Caki2 (cell line): ENCODE measurements at places on chromosomes 4 and X.

GRCh38 chr4:138182838-138183426 is 59.2 kb downstream of the SLC7A11 start:
- no peak for DNase-seq

DNA sequence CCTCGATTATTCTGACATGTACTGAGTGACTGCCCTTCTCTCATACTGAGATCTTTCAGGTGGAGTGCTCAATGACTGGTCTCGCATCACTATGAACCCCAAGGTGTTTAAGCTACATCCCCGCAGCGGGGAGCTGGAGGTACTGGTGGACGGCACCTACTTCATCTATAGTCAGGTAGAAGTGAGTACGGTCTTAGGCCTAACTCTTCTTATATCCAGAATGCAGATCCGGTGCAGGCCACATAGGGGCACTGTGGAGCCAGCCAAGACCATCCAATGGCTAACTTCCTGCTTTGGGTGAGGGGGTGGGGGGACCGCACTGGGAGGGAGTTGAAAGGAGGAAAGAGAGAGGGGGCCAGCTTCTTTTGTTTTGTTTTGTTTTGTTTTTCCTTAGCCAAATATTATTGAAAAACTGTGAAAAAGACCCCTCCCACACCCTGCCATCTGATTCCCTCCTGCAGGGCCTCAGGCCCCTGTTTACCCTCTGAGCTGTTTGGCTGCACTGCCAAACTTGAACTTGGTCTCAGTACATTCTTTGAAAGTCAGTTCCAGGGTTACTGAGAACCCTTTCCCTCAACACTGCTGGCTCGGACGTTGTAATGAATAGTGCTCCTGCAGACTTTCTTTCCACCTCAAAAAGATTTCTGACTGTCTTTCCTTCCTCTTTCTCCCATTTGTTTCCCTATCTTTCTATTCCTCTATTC is 16.2 kb downstream of the AWAT2 start:
- no peak for DNase-seq

DNA sequence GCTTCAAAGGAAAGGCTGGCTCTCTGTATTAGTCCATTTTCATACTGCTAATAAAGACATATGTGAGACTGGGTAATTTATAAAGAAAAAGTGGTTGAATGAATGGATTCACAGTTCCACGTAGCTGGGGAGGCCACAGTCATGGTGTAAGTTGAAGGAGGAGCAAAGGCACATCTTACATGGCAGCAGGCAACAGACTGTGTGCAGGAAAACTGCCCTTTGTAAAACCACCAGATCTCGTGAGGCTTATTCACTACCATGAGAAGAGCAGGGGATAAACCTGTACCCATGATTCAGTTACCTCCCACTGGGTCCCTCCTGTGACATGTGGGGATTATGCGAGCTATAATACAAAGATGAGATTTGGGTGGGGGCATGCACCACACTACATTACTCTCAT is 1486.6 kb downstream of the PCDH7 start:
- DNase-seq = no peak

- DNase-seq = peak; percentile 2
These were observed 460.9 kb downstream of the GABRG1 start for GRCh38 chr4:45663003-45663402.

DNA sequence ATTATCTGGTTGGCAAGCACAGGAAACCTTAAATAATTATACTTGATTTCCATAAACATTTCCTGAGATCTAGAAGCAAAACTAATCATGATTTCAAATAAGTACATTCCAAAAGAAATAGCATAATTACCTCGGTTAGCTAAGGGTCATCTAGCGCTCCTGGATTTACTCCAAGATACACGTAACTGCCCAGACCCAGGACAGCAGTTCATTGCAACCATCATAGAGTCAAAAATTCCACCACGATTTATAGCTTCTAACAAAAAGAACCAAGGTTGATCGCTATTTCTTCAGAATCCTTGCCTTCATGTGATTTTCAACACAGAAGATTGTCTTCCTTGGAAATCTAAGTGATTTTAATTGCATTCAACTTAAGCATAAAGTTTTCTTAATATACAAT is 1235.5 kb upstream of the TENM3 start:
- DNase-seq = peak; percentile 62

- no peak for DNase-seq
These were observed 356.6 kb downstream of the GUCY2F start for GRCh38 chrX:109125304-109125703.

DNA sequence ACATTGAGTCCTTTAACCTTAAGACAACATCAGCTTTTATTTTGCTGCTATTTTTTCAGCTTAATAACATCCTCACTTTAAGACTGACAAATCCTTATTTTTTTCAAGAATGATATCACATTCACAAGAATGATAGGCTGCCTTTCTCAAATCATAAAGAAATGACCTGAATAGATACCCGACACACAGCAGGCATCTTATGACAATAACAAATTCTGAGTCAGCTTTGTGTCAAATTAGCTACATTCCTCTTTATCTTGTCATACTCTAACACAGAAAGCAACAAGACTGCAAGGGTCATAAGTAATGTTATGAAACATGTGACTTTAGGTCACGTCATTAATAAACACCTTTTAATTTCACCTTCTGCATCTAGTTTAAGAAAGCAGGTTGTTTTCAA is 2387.6 kb downstream of the PCDH7 start:
- DNase-seq = no peak

GRCh38 chr4:124939908-124940307 is 227.4 kb upstream of the ANKRD50 start:
- DNase-seq = no peak

DNA sequence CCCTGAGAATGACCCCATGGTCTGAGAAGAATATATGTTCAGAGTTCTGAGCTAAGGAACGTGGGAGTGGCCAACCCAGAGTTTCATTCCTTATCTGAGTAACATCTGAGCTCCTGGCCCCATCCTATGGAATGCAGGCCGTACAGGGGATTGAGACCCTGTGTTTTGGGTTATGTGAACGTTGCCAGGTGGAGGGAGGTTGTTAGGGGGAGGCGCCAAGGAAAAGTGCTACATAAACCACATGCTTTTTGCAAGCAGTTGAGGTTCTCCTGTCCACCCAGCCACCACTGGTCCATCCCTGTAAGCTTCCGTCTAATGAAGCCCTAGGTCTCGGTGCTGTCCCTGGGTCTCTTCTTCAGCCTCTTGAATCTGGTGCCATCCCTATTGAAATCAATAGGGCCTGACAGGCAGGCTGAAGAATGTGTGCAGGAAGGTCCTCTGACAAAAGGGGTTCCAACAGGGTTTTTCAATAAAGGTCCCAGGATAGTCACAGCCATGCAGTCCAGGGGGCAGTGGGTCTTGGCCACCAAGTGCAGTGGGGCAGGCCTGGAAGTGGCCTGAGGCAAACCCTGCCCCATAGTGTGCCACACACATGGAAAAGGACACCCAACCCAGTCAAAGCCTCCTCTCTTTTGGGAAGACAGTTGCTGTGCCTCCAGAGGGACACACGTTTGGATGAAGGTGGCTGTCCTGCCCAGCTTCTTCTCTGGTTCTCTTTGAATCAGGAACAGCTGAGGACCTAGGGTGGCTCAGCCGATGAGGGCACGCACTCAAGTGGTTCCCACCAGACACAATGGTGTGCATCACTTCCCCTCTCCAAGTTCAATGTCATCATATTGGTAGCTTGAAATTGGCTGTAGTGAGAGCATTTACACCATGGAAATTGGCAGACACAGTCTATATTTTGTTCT is 53.5 kb downstream of the HTRA3 start:
- no peak for DNase-seq

DNA sequence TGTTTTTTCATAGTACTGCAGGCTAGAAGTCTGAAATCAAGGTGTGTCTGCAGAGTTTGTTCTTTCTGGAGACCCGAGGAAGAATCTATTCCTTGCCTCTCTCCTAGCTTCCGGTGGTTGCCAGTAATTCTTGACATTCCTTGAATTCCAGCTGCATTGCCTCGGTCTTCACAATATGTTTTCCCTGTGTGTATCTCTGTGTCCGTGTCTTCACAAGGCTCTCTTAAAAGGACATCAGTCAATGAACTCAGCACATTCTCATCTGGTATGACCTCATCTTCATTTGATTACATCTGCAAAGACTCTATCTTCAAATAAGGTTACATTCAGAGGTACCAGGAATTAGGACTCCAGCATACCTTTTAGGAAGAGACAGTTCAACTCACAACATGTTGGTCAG is 163.4 kb downstream of the BANK1 start:
- DNase-seq = peak; percentile 88

DNA sequence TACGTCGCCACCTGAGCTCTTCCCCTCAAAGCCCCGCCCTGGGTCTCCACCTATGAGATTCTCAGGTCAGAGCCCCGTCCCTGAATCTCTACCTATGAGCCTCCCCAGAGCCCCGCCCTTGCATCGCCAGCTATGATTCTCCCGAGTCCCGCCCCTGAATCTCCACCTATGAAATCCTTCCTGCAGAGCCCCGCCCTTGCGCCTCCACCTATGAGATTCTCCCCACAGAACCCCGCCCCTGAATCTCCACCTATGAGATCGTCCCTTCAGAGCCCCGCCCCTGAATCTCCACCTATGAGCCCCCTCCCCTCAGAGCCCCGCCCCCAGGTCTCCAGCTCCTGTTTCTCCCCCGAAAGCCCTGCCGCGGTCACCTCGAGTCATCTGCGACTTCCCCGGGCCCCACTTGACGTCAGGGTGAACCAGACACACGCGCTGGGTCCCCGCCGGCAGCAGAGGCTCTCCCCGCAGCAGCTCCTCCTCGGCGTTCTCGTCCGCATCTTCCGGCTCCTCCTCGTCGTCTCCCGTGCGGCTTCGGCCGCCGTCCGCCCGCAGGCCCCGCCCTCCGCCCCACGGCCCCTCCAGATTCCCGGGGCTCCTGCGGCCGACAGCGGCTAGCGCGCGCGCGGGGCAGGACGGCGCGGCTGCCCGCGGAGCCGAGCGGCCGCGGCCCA is 393 bp downstream of the GTPBP6 start:
- peak; percentile 96 for DNase-seq

DNA sequence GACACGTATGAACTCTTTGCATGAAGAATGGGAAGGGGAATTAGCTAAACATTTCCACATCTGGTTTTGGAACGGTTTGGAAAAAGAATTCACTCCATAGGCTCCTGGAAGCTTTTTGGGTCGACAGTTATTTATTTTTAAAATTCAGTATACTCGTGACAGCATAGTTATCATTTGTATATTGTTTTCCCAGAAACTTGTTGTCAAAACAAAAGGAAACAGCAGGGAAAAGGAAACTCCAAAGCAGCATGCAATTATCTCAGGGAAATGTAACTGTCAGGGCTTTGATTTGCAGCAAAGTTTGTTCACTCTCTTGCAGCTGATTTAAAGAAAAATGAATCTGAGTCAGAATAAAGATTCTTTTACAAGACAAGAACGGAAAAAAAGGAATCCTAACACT is 86.5 kb downstream of the PLAC1 start:
- DNase-seq = no peak

- DNase-seq = no peak
These were observed 115.7 kb downstream of the ANKRD50 start for GRCh38 chr4:124596816-124597215.

DNA sequence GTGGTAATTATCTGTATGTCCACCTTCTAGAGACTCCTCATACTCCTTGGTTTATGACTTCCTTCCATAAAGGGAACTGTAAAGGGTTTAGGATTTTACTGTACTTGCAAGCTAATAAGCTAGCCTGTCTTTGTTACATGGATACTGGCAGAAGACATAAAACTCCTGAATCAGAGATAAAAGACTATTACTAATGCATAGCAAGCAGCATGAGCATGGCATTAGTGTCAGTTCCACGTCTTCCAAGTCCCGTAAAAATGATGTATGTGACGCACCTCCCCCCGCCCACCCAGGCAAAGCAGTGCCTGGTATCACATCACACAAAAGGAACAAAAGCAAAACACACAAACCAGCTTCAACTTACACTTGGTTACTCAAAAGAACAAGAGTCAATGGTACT is 71.0 kb downstream of the SLC10A6 start:
- DNase-seq = no peak

DNA sequence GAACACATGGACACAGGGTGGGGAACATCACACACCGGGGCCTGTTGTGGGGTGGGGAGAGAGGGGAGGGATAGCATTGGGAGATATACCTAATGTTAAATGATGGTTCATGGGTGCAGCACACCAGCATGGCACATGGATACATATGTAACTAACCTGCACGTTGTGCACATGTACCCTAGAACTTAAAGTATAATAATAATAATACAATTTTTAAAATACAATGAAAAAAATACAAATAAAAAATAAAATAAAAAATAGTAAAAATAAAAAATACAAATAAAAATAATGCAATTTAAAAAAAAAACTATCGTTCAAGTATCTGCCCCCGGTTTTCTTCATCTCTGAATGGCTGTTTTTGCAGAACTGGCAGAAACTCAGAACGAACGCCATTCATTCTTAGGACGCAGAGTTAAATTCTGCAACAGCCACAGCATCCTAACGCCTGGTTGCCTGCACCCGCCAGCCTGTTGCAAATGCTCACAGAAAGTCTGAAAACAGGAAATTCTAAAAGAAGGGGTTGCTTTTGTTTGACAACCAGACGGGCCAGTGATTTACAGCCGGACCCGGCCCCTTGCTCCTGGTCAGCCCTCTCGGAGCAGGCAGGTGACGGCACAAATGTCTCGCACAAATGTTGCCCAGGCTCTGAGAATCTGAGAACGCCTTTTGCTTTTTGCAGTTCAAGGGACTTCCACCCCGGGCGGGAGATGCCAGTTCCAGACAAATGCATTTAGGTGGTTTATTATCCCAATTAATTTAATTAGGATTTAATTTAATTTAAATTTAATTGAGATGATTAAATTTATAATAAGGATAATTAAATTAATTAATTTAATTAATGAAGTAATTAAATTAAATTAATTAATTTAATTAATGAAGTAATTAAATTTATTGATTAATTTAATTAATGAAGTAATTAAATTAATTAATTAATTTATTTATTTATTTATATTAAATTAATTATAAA is 47.8 kb downstream of the CRLF2 start:
- DNase-seq = no peak

GRCh38 chr4:159416073-159416472 is 313.2 kb downstream of the RAPGEF2 start:
- no peak for DNase-seq

DNA sequence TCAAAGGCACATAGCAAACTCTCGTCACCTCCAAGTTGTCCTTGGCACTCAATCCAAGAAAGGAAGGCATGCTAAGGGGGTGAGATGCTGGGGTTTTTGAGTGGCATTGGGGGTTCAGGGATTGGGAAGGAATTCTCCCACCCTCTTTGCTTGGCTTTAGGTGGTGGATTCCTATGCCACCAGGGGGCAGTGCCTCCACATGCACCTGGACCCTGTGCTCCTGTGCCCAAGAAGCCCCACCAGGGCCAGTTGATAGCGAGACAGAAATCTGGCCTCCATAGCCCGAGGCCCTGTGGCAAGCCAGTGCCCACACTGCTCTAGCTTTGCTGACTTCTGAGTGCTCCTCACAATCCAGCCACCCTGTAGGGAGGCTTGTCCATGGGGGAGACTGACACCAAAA is 2.0 kb upstream of the FATE1 start:
- DNase-seq = peak; percentile 1

GRCh38 chr4:156686120-156686519 is 285.5 kb downstream of the PDGFC start:
- DNase-seq = no peak

DNA sequence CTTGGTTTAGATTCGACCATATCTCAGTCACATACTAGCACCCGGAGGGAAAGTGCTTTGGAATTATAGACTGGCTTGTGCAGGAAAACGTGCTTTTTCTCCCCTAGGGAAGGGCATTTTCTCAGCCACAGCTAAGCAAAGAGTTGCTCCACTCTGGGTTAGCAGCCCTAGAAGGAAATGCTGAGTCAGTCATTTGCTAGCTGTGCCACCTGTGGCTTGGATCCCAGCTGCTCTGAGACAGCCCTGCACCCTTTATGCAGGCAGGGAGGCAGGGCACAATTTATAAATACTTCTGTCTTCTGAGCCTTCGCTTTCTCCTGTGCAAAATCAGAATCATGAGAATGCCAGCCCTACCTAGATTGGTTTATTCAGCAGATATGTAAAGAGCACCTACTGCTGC is 1.3 kb upstream of the USP51 start:
- no peak for DNase-seq
